ENCODE measurements at places on chromosomes 4 and X. TPM values are rescaled to one million over a fixed set of nuclear protein-coding genes. Genes with fewer than 3 reads are reported as not detected.

The HSFX2 gene
- total RNA-seq = not detected

The ABCG2 gene
- 6.4 TPM for total RNA-seq

The TCEAL8 gene
- 72.0 TPM for total RNA-seq

- peak overlapping the region; percentile 55 for H3K4me3 ChIP-seq
- H3K27me3 ChIP-seq = no peaks in the 10 kb centered on the region
- peak overlapping the region; percentile 91 for H3K27ac ChIP-seq
- H3K36me3 ChIP-seq = no peaks in the 10 kb centered on the region
Measured at GRCh38 chrX:103687696-103688201, 1.2 kb upstream of the MORF4L2 start.

DNA sequence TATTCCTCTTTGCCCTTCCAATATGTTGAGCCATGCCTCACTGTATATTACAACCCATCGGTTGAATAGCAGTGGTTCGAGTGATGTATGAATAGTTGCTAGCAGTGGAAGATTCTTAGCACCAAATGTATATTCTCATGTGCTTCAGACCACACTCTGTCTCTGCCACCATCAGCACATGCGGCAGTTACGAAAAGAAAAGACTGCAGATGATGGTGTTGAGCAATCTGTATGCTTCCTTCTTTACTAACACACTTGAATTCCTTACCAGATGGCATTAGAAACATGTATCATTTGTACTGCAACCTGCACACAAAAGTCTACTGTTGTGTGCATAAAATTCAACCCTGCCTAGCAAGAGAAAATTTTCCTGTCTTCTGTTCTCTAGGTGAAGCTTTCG lies 214.6 kb downstream of the ENOX2 start:
- no peaks in the 10 kb centered on the region for H3K27me3 ChIP-seq
- no peak overlapping the region for H3K4me3 ChIP-seq
- DNase-seq = no peak
- no peaks in the 10 kb centered on the region for H3K4me1 ChIP-seq
- H3K36me3 ChIP-seq = no peaks in the 10 kb centered on the region
- H3K27ac ChIP-seq = no peak overlapping the region

DNA sequence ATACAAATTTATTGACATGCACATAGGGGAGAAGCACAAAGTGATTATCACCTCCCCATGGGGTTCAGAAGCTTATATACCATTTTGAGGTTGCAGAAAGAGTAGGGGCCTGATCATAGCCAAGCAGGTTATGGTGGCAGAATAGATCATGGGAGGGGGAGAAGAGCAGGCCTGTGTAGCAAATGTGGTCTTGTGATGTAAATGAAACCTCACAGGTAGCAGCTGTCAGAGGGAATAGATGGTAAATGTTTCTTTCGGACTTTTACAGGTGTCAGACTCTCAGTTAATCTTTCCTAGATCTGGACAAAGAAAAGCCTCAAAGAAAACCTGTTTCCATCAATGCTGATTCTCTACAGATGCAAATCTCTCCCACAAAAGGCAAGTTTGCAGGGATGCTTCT lies 84.4 kb downstream of the CFAP299 start:
- H3K4me1 ChIP-seq = no peaks in the 10 kb centered on the region
- no peaks in the 10 kb centered on the region for H3K36me3 ChIP-seq
- no peak overlapping the region for H3K27ac ChIP-seq
- H3K4me3 ChIP-seq = no peak overlapping the region
- DNase-seq = no peak
- no peaks in the 10 kb centered on the region for H3K27me3 ChIP-seq

DNA sequence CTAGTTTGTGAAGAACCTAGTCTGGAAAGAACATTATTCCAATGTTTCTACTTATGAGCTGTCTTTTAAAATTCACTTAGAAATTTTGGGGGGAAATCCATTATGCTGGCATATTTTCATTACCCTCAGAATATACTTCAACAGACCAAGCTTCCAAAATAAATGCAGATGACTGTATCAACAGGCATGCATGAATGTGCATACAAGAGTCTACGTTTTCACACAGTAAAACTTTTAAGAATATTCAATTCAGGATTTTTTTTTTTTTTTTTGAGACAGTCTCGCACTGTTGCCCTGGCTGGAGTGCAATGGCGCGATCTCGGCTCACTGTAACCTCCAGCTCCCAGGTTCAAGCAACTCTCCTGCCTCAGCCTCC lies 49.7 kb downstream of the ABCG2 start:
- no peak for DNase-seq
- no peak overlapping the region for H3K27ac ChIP-seq
- no peaks in the 10 kb centered on the region for H3K27me3 ChIP-seq
- no peaks in the 10 kb centered on the region for H3K4me1 ChIP-seq
- H3K4me3 ChIP-seq = no peak overlapping the region

DNA sequence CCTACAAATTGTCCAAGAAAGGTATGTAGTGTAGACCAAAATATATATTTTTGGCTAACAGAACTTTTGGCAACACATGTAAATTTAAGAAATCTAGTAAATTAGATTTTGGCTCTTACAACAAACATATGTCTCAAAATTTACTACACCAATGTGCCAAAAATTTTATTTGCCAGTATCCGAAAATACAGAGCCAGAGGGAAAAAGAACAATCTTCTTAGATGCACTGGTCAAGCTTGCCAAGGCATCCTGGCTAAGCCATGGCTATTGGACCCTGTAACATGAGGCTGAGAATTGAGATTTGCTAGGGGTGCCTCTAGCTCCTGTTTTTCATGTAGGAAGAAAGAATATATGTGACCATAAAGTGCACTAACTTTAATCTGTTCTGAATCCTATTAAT lies 91.8 kb downstream of the GABRG1 start:
- DNase-seq = no peak
- H3K27ac ChIP-seq = no peak overlapping the region
- no peaks in the 10 kb centered on the region for H3K36me3 ChIP-seq
- no peaks in the 10 kb centered on the region for H3K4me1 ChIP-seq
- no peaks in the 10 kb centered on the region for H3K27me3 ChIP-seq
